Transverse colon (tissue), 4 donors: ENCODE measurements at places on chromosomes 6 and 20. TPM values are rescaled to one million over a fixed set of nuclear protein-coding genes. Genes with fewer than 3 reads are reported as not detected.

DNA sequence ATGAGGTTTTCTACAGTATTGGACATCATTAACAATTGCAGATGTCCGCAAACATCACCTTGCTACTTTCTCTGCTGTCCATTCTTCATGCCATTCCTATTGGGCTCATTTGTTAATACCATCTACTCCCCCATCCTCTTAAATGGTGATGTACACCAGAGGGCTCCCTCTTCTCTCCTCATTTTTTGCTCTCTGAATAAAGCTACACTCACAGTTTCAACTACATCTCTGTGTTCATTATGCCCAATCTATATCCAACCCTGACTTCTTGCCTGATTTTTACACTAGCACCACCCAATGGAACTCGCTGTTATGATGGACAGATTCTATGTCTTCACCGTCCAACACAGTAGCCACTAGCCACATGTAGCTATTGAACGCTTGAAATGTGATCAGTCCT is 288.1 kb upstream of the ID4 start:
- no peaks in the 10 kb centered on the region for H3K27me3 ChIP-seq
- no peak for DNase-seq
- no peak overlapping the region for H3K4me3 ChIP-seq
- no peaks in the 10 kb centered on the region for H3K4me1 ChIP-seq
- no peak overlapping the region for H3K27ac ChIP-seq
- no peaks in the 10 kb centered on the region for H3K36me3 ChIP-seq

DNA sequence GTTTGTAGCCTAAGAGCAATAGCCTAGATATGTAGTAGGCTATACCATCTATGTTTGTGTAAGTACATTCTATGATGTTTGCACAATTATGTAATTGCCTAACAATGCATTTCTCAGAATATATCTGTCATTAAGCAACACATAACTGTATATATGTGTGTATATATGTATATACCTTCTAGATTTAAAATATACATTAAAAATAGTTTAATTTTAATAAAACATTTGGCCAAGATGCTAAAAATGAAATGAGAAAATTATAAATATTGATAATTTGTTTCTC is 20.6 kb downstream of the SESN1 start:
- H3K27me3 ChIP-seq, result no peaks in the 10 kb centered on the region
- peaks cover 51% of the 10 kb centered on the region for H3K4me1 ChIP-seq
- H3K27ac ChIP-seq, result no peak overlapping the region
- no peak overlapping the region for H3K4me3 ChIP-seq

APCDD1L gene
- total RNA-seq, result 0.16 TPM

VSX1 gene
- 0.16 TPM for total RNA-seq
